ENCODE measurements at places on chromosomes 11 and 22. TPM values are rescaled to one million over a fixed set of nuclear protein-coding genes. Genes with fewer than 3 reads are reported as not detected.

DNA sequence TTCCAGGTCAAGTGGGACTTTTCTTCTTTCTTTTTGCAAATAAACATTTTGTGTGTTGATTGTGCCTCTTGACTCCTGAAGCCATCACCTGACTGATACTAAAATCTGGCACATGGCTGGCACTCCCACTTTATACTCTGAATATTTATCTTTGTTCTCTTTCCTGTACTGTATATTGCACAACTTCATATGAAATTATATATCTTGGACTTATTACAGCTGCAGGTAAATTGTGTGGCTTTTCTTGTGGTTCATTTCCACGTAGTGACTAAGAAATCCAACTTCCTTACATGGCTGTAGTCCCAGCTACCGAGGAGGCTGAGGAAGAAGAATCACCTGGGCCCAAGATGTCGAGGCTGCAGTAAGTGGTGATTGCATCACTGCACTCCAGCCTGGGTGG, 23.7 kb upstream of the OR5B12 start:
- no peak overlapping the region for H3K4me3 ChIP-seq
- no peak overlapping the region for H3K27ac ChIP-seq
- H3K27me3 ChIP-seq = no peaks in the 10 kb centered on the region
- no peaks in the 10 kb centered on the region for H3K36me3 ChIP-seq
- no peaks in the 10 kb centered on the region for H3K4me1 ChIP-seq
- DNase-seq = no peak

DNA sequence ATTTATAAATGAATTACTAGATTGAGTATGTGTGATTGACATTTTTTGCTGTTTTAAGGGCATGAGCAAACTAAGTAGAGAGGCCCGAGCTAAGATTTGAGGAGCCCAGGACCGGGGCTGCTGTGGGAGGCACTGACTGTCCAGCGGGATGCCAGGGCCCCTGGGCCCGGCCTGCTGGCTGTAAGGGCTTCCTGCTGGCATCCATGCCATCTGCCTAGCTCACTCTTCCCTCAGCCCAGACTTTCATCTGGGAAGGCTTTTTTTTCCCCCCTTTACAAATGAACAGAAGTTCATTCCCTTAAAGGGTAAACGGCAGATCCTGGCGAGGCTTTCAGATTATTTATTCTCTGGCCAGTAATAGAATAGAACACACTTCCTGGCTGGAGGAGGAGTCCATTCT, 16.0 kb upstream of the TP53I11 start:
- no peaks in the 10 kb centered on the region for H3K27me3 ChIP-seq
- H3K4me3 ChIP-seq = no peak overlapping the region
- DNase-seq = no peak
- peaks cover 7% of the 10 kb centered on the region for H3K4me1 ChIP-seq
- no peak overlapping the region for H3K27ac ChIP-seq
- no peaks in the 10 kb centered on the region for H3K36me3 ChIP-seq

DNA sequence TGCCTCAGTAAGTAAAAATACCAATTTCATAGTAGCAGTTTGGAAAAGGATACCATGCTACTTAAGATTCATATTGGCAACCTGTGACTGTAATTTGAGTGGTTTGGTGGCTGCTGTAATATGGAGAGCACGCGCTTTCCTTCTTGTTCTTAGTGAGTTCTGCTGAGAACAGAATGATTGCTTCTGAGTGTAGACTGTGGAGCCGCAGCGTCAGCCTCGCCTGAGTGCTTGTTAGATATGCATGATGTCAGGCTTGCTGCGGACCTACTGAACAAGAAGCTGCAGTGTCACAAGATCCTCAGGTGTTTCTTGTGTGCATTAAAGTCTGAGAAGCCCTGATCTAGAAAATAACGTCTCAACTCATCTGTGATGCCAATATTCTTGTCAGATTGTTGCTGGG, 143.2 kb downstream of the ARHGAP42 start:
- peak; percentile 11 for DNase-seq
- H3K36me3 ChIP-seq = no peaks in the 10 kb centered on the region
- H3K27me3 ChIP-seq = no peaks in the 10 kb centered on the region
- no peak overlapping the region for H3K27ac ChIP-seq
- H3K4me3 ChIP-seq = no peak overlapping the region

DNA sequence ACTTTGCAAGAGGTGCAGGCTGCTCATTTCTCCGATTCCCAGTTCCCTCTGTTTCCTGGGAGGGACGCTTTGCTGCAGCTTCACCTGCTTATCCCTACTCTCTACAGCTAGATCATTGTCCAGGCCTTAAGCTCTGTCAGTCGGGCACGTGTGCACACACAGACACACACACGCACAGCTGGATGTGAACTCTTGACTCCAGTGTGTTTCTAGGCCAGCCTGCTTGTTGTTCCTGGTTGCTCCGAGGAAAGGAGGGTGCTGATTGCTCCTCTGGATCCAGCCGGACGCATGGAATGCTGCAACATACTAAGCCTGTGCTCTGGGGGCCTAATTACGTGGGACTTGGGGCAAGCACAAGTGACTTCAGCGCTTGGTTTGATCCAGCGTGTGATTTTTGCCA, 19.7 kb downstream of the ZNRF3 start:
- H3K4me1 ChIP-seq = peaks cover 32% of the 10 kb centered on the region
- H3K4me3 ChIP-seq = no peak overlapping the region
- H3K27me3 ChIP-seq = no peaks in the 10 kb centered on the region

DNA sequence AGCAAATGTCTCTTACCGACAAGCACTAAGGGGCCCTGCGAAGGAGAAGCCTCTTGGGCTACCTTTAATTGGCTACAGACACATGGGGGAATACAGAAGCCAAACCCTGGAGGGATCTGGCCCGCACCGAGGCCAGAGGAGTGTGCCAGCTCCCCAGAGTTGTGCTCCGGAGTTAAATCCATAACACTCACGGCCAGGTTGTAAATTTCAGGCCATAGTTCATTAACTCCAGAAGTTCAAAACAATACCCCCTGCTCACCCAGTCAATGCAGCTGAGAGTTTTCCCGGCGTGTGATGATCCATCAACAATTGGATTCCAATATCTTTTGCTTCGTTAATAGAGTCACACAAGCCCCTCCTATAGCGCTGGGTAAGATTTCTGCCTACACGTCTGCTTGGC, 371.5 kb downstream of the NXPE2 start:
- no peak overlapping the region for H3K27ac ChIP-seq
- H3K27me3 ChIP-seq = peaks cover 4% of the 10 kb centered on the region
- no peaks in the 10 kb centered on the region for H3K36me3 ChIP-seq
- no peak for DNase-seq
- no peak overlapping the region for H3K4me3 ChIP-seq

- H3K27ac ChIP-seq = no peak overlapping the region
- H3K4me1 ChIP-seq = no peaks in the 10 kb centered on the region
- DNase-seq = no peak
- H3K4me3 ChIP-seq = no peak overlapping the region
Observed at GRCh38 chr11:113833151-113833550, 42.2 kb downstream of the USP28 start.

DNA sequence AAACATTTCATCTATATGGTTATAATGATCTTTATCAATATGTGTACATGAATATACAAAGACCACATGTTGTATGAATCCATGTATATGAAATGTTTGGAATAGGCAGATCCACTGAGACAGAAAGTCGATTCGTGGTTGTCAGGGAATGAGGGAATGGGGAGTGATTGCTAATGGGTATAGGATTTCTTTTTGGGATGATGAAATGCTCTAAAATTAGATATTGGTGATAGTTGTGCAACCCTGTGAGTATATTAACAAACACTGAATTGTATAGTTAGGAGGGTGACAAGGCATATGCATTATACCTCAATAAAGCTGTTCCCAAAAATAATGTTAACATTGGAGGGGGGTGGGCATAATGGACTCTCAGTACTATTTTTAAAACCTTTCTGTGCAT, 5.0 kb upstream of the PTPMT1 start:
- no peaks in the 10 kb centered on the region for H3K36me3 ChIP-seq
- no peak overlapping the region for H3K27ac ChIP-seq
- no peaks in the 10 kb centered on the region for H3K27me3 ChIP-seq
- no peak overlapping the region for H3K4me3 ChIP-seq
- DNase-seq = no peak
- H3K4me1 ChIP-seq = peaks cover 8% of the 10 kb centered on the region

GRCh38 chr11:78841456-78842060, 266.9 kb upstream of the NARS2 start:
- no peaks in the 10 kb centered on the region for H3K27me3 ChIP-seq
- H3K27ac ChIP-seq = no peak overlapping the region
- H3K4me1 ChIP-seq = no peaks in the 10 kb centered on the region
- H3K36me3 ChIP-seq = no peaks in the 10 kb centered on the region
- no peak overlapping the region for H3K4me3 ChIP-seq

GRCh38 chr22:32858957-32859356, 57.5 kb downstream of the TIMP3 start:
- H3K4me1 ChIP-seq = peaks cover 3% of the 10 kb centered on the region
- no peaks in the 10 kb centered on the region for H3K27me3 ChIP-seq
- no peak for DNase-seq

DNA sequence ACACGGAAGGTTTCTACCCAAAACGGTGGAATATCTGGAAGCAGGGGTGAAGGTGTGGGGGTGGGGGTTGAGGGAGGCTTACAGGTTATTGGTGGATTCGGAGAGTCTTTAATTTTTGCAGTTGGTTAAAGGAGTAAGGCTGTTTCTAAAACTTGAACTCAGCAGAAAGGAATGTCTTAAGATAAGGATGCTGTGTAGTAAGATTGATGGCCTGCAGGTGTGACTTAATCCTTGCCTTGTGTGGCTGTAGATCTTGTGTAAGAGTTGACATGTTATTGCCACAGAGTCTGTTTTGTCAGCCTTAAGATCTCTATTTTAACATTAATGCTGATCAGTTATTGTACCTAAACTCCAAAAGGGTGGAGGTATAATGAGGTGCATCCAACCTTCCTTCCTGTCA, 16.4 kb upstream of the OR6M1 start:
- H3K4me1 ChIP-seq = no peaks in the 10 kb centered on the region
- H3K27me3 ChIP-seq = no peaks in the 10 kb centered on the region
- DNase-seq = no peak

DNA sequence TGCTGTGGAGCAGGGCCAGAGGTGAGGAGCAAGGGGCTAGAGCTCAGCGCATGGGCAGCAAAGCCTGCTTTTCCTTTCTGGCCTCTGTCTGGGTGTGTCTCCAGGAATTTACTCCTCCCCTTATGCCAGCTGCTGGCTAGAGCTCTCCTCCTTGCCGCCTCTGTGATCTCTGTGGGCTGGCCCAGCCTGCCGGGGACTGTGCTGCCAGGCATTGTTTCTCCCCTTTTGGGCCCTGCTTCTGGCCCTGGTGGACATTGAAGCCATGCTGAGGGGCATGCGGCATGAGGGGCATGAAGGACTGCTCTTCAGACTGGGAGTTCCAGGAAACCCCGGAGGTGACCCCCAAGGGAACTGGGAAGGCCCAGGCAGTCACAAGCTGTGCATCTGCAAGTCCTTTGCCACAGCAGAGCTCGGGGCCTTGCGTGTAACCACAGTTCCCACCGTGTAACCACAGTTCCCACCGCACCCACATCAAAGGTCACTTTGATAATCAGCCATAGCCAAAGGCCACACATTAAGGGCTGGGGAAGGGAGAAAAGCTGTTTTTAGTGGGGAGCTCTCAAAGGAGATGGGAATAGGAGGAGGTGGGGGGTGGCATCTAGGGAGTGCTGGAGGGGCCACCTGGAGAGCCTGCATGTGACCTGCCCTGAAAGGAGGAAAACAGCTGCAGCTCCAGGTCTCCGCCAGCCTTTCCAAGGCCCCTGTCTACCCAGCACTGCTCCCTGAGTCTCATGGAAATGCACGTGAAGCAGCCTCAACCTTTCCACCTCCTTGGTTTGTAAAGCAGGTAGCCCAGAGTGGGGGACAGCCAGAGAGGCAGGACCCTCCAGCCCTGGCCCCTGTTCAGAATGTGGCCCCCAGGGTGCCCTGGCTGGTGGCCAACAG, 62.3 kb downstream of the PPFIBP2 start:
- H3K4me1 ChIP-seq = peaks cover 52% of the 10 kb centered on the region
- H3K36me3 ChIP-seq = no peaks in the 10 kb centered on the region
- DNase-seq = peak; percentile 37
- peak overlapping the region; percentile 88 for H3K27ac ChIP-seq
- no peaks in the 10 kb centered on the region for H3K27me3 ChIP-seq

DNA sequence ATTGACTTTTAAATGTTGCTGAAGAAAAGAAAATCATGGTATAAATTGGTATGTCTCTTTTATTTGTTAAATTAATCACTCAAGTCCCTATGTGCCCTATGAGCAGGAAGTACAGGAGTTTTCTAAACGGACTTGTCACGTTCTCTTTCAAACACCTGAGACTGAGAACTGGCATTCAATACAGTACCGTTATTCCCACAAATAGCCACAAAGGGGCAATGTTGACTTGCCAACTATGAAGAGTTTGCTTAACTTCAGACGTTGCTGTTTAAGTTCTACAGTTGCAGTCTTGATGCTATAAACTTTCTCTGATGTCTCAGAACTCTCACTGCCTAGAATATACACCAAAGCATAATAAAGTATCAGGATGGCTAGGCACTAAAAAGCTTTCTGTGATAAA, 7.6 kb downstream of the OR56A1 start:
- H3K4me1 ChIP-seq = no peaks in the 10 kb centered on the region
- no peaks in the 10 kb centered on the region for H3K27me3 ChIP-seq
- no peak overlapping the region for H3K27ac ChIP-seq
- no peaks in the 10 kb centered on the region for H3K36me3 ChIP-seq

DNA sequence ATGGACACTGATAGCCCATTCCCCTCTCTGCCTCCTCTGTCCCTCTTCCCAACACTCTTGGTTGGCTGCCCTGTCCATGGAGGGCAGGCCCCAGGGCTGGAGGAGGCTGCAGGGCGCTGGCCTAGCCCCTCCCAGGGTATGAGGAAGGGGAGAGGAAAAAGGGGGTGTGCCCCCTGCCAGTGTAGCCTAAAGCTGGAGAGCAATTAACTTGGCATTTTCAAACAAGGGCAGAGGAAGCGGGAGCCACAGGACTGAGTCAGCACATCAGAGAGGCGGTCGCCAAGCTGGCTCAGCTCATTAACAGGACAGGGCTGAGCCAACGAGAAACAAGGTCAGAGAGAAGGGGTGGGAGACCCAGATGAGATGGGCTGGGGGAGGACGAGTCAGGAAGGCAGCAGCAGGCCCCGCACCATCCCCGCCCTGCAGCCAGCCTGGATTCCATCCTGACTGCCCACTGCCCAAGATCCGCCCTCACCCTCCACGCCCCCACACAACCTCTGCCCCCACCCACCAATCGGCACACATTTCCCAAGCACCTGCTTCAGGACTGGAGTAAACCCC, 76.3 kb downstream of the BUD13 start:
- peaks cover 6% of the 10 kb centered on the region for H3K27me3 ChIP-seq
- H3K4me3 ChIP-seq = no peak overlapping the region
- no peaks in the 10 kb centered on the region for H3K36me3 ChIP-seq
- H3K27ac ChIP-seq = no peak overlapping the region
- no peaks in the 10 kb centered on the region for H3K4me1 ChIP-seq

Gene SMIM35
- total RNA-seq = not detected

Gene P2RX6
- 4.6 TPM for total RNA-seq

Gene SLC25A45
- total RNA-seq = 8.7 TPM

Gene KCNJ1
- 0.07 TPM for total RNA-seq

Gene HTR3B
- total RNA-seq = not detected

Gene EXPH5
- total RNA-seq = 8.4 TPM

Gene PNPLA3
- total RNA-seq = not detected

Gene PIH1D2
- total RNA-seq = 1.9 TPM
